ENCODE measurements at places on chromosomes 2 and 18. TPM values are rescaled to one million over a fixed set of nuclear protein-coding genes. Genes with fewer than 3 reads are reported as not detected.

DSG1 gene
- not detected for total RNA-seq

ASPRV1 gene
- 0.77 TPM for total RNA-seq

ELOA2 gene
- not detected for total RNA-seq

GBX2 gene
- total RNA-seq = not detected

Measured in CD8-positive, alpha-beta memory T cell (primary cell).